ENCODE measurements at places on chromosomes 5 and 9. TPM values are rescaled to one million over a fixed set of nuclear protein-coding genes. Genes with fewer than 3 reads are reported as not detected.
A peak's percentile ranks its signal among the peaks of the same experiment; 100 is the strongest.

DNA sequence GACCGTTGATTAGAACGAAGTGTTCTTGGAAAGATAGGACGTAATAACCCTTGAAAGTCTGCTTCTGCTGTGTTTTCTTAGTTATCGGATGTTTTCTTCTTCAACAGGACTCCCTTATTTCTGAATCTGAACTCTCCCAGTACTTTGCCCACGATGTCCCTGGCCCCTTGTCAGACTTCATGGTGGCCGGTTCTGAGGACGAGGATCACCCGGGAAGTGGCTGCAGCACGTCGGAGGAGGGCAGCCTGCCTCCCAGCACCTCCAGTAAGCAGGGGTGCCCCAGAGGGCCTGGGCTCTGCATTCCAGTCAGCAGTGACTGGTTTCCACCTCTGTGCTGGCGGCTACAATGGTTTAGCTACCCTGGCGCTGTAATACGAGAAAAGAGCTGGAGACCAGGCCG is 102.1 kb downstream of the GOLPH3 start:
- no peak for DNase-seq

- DNase-seq, result peak; percentile 42
Observed at GRCh38 chr5:72160959-72161358, 53.7 kb downstream of the MAP1B start.

DNA sequence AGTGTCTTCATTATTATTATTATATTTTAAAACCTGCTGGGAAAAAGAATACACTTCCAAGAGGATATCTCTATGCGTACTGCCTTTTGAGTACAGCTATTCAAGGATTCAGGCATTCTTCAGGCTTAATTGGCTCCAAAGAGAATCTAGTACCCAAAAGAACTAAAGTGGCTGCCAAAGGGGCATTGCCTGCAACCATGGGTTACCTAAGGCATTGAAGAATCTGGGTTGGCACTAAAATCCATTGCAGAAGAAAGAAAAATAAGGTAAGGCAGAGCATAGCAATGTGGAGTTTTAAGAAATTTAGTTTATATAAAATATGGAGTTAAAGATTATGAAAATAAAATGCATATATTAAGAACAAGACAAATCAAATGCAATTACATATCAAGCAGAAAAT is 223.5 kb downstream of the TMEM161B start:
- no peak for DNase-seq

GRCh38 chr9:90547896-90548295 is 94.7 kb downstream of the DIRAS2 start:
- peak; percentile 3 for DNase-seq

DNA sequence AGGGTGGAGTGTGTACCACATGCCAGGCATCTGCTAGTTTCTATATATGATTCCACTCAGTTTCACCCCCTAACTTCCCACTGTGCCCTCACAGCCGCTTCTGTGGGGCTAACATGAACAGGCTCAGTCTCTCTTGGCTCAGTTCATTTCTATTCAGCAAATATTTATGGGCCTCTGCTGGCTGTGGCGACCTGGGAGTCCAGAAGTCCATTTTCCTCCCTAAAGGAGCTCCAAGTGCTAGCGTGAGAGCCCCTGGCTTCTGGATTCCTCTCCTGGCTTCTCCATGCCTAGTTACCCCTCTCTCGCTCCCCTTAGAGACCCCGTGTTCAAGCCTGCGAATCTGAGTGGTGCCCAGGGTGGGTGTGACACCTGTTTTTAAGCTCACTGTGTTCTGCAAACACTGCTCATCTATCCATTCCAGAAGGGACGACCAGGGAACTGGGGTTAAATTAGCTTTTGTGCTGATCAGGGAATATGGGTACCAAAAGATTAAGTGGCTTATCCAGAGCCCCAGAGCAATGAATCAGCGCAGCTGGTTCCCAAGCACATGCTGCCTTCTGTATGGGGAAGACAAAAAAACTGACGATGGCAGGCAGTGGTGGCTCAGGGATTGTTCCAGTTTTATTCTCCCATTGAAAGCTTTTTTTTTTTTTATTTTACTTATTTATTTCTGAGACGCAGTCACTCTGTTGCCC is 57.6 kb downstream of the HMCN2 start:
- DNase-seq, result no peak

DNA sequence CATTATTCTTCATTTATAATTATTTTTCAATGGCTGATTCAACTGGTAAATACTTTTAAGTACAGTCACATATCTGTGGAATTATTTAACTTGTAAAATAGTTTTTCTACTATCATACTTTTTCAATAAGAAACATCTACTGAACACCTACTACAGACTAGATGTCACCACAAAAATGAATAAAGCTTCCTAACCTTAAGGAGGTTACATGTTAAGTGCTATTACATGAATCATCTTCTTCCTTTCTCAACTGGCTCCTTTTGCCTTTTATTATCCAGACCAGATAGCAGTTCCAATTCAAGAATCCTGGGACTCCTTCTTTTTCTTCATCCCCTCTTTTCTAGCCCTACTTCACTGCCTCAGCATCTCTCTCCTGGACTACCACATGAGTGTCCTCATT is 4.7 kb downstream of the PGGT1B start:
- DNase-seq, result no peak

DNA sequence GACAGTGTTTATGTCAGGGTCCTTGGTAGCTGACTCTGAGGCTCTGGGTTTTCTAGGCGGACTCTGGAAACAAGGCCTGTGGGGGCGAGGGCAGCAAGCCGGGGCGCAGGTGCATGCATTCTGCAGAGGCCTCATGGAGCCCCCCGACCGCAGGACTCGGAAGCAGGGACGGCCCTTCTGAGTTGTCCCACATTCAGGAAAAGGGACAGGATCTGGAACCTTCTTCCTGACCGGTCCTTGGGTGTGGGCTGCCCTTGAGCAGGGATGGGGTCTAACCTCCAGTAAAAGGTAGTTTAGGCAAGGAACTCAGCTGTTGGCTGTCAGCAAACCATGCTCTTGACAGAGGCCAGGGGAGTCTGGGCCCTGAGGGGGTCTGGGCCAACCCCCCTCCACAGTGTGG is 7.4 kb upstream of the COL5A1 start:
- no peak for DNase-seq

- no peak for DNase-seq
Observed at GRCh38 chr5:149257889-149258705, 13.6 kb upstream of the AFAP1L1 start.

DNA sequence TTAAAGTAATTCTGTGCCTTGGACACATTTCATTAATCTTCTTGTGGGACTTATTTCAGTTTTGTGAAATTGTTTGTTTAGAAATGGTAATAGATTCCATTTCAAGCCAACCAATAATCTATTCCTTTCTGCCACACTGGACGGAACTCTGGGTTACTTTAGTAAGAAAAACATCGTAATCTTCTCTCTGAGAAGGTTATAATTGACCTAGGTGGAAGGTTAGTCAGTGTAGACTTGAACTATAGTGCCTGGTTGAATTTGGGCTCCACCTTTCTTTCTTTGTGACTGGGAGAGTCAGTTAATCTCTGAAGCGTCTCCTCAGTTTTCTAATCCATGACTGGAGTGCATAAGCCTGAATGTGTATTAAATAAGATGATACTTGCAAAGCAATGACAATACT is 89.7 kb upstream of the PRLR start:
- no peak for DNase-seq

GRCh38 chr9:87533271-87533670 is 35.6 kb downstream of the DAPK1 start:
- DNase-seq, result no peak

SLC27A6 gene
- 26.5 TPM for total RNA-seq

PNPLA7 gene
- 1.2 TPM for total RNA-seq
